ENCODE measurements at places on chromosomes 6 and 20.

- no peak for DNase-seq
Measured at GRCh38 chr6:151082079-151082478, 157.7 kb upstream of the AKAP12 start.

DNA sequence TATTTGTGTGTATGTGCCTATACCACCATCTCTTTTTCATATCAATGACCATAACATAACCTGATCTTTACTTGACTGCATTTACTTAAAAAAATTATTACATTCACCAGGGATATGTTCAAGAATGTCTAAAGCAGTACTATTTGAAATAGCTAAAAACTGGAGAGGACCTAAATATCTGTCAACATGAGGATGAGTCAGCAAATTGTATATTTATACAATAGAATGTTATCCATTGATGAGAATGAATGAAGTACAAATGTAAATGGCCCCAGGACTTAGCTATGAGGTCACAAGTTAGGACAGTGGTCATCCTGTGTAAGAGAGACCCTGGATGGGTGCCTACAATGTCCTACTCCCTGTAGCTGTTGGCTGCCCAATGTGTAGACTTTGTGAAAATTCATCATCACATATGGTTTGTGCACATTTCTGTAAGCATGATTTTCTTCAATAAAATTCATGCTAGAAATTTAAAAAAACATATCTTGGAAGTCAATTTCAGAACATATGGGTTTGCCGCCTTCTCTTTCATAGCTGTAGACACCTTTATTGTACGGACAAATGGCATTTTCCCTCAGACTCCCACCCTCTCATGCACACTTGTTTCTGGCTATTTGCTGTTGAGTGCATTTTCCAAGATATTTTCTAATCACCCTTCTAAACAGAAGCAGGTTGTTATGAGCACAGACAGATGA is 202.4 kb downstream of the CDH26 start:
- DNase-seq = no peak

GRCh38 chr6:15842727-15843117 is 179.9 kb upstream of the DTNBP1 start:
- DNase-seq = no peak

DNA sequence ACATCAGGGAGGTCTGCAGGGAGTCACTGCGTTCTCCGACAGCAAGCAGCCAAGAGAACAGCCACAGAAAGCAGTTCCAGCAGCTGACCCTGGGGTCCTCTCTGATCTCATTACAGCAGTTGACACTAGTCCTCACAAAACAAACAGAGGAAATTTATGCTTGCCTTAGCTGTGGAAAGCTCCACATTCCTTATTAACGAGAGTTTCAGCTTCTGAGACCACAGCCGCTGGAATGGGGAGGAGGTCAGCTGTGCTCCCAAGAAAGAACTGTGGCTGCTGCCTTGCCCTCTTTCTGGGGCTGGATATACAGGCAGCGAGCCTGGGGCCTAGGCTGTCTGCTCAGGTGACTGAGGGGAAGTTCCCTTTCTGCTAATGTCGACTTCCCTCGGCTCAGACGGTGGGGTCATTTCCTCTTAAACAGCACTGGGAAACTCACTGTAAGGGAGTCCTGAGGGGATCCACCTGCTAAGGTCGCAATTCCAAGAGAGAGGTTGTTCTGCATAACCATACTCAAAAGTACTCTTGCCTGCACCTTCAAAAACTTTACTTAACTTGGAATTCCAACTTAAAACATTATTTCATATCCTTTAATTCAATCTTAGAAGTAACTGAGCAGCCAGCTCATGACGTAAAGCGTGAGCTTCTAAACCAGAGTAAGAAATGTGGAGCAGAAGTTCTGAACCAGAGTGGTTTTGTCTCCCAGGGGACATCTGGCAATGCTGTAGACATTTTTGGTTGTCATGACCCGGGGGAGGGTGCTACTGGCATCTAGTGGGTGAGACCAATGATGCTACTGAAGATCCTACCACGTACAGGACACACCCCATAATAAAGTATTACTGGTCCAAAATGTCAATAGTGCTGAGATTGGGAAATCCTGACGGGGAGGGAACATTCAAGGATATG is 80.3 kb downstream of the BACH2 start:
- DNase-seq = no peak

DNA sequence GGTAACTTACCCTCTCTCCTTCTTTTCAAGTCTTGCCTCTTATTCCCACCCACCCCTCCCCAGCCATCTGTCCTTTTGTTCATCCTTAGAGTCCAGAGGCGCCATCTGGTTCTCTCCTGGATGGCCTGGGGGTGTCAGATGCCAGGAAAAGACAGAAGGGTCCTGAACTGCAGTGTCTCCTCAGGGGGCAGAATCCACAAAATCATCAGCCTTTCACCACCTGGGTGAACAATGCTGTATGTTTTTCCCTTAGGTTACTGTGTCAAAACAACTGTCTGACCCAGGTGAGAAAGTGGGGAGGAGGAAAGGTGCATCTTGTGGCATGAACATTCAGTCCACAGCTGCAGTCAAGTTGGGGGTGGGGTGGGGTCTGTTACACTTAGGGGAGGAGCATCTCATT is 47.9 kb upstream of the FYN start:
- DNase-seq = no peak

GRCh38 chr6:93785694-93786030 is 366.3 kb upstream of the EPHA7 start:
- DNase-seq = no peak

- no peak for DNase-seq
Measured at GRCh38 chr6:91155129-91155785, 568.4 kb upstream of the MAP3K7 start.

DNA sequence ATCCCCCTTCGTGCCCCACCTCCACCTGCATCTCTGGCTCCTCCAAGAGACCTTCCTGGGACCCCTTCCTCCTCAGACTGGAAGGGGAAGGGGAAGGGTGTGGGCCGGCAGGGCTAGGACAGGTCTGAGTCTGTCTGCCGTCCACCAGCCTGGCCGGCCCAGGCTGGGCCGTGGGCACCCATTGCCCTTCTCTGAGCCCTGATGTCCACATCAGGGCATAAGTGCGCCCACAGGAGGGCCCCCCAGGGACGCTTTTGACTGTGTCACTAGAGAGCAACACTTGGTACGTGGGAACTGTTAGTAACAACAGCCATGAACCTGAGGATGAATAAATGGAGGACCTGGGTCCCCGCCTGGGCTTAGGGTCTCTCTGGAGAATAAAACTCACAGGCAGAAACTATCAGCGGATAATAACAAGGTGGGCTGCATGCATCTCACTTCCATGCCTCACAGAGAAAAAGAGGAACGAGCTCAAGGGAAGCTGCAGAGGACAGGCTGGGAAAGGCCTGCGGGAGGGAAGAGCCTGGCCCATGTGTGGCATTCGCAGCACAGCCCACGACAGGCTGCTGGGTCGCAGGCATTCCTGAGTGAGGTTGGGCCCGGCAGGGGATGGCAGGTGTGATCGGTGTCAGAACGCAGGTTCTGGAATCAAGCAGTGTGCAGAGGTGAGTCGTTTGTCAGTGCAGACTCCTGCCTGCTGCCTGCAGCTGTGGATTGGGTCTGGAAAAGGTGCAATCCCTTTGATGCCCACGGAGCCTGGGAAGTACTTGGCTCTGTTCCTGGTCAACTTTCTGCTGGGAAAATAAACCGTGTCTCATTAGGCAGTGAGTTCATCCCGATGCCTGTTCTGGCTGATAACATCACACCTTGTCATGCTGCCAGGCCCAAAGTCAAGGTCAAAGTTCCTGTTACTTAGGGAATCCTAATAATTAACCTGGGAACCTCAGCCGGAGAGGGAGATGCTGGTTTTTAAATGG is 60.9 kb downstream of the BCAS4 start:
- no peak for DNase-seq

DNA sequence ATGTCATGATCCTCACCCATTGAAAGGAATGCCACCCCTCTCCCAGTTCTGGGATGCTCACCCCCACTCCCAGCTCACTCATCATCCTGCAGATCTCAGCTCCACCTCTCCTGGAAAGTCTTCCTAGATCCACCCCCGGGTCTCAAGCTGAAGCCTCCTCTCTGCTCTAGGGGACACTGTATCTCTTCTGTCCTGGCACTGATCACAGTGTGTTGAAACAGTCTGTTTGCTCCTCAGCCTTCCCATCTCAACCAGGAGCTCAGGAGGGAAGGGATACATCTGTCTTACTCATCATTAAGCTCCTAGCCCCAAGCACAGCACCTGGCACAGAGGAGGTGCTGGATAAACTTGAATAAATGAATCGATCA is 80.1 kb downstream of the MRPL14 start:
- no peak for DNase-seq

- DNase-seq = no peak
Measured at GRCh38 chr6:107398001-107398400, 61.4 kb downstream of the PDSS2 start.

DNA sequence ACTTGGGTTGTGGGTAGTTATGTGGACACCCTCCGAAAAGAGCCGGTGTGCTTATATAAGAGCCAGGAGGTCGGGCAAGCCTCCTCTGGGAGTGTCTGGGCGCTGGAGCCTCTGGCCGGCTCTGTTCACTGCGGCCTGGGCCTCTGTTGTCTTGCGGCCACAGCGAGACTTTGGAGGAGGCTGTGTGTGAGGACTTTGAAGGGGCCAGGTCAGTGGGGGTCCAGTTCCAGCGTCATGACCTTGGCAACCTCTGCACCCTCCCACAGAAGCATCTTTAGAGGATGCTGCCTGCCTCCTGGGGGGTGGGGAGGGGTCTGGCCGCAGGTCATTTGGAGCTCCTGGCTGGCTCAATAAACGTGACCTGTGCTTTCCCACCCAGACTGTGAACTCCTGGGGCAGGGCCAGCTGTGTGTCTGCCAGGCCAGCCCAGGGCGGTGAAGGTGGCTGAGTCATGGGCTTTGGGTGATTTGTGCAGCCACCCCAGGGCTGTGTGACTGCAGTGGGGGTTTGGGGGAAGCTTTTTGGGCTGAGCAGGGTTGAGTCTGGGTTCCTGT is 1.2 kb downstream of the TCEA2 start:
- DNase-seq = no peak

GRCh38 chr6:14017626-14018475 is 93.1 kb downstream of the RNF182 start:
- DNase-seq = no peak

GRCh38 chr20:63119963-63120807 is 95.7 kb downstream of the YTHDF1 start:
- DNase-seq = no peak

GRCh38 chr6:104541411-104541810 is 318.3 kb downstream of the HACE1 start:
- peak; percentile 6 for DNase-seq

GRCh38 chr20:62516338-62516737 is 40.5 kb upstream of the GATA5 start:
- no peak for DNase-seq

DNA sequence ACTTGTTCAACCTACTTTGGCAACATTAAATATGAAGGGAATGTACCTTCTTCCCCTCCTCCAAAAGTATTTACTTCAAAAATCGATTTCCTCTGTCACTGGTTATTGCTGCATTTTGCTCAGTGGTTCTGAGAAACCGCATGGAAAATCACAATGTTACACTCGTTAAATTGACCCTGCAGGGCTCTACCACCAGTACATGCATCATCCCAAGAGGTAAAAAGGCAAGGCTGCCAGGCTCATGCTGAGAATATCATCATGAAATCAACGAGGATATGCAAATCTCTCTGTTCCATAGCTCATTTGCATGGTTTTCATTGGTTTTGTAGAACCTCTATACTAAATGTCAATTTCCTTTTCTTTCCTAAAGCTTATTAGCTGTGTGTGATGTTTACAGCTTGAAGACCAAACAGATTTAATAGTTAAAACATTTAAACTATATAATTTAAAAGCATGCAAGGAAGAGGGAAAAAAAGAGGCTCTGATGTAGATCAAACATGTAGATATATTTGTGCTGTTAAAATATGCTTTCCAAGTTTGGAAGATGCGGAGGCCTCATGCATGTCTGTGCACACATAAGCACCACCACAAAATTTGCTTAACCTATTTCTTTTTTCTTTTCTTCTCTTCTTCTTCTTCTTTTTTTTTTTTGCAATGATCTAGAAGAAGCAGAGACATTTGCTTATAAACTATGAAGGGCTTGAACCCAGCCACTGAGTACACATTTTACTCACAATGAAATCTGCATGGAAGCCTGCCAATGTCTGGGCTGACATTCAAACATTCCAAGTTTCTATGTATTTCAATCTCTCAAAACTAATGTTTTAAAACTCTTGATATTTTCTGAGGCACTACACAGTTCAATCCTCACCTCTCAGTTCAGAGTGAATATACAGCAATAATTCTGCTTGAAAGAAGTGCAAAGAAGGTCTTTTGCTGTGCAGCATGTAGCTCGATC is 194.0 kb downstream of the GMPR start:
- no peak for DNase-seq

- no peak for DNase-seq
Measured at GRCh38 chr6:108562503-108562993, 1.8 kb downstream of the FOXO3 start.

GRCh38 chr20:5002077-5002413 is 735 bp upstream of the SLC23A2 start:
- DNase-seq = no peak

DNA sequence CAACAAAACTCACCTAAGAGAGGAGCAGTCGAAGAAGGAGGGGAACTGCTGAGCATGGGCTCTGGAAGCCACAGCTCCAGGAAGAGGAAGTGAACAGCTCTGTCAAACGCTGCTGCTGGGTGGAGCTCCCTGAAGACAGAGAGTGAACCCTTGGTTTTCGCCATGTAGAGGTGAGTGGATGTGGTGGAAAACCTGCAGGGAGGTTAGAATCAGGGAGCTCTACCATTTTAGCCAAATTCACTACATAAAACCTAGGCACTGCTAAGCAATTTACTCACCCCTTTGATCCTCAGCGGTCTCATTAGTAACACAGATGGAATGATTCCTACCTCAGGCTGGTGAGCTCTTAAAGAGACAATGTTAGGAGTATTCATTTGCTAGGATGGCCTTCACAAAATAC is 19.4 kb upstream of the TFAP2A start:
- DNase-seq = peak; percentile 38

DNA sequence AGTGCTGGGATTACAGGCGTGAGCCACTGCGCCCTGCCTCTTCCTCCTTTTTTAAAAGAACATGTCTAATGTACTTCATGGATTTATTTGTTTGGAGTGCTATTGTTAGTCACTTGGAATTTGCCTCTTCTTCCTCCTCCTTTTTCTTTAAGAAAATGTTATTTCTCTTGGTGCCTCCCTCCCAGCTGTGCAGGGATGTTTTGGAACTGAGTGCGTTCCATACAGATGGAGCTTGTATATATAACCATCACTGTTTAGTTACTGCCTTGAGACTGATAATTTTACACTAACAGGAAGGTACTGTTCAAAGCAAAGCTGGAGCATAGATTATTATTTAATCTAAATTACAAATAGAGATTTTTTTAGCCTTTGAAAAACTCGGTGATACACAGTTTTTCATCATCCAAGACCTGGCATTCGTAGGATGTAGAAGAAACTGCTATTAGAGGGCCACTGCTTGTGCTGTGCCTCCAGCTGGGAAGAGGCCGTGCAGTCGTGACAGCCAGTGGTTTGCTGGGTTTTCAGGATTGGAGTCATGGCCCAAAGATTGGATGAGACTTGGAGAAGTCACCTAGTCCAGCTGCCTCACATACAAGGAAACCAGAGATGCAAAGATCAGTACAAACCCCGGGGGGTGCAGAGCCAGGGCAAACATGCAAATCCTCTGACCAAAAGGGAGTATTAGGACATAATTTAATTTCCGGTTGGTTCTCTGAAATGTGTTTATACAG is 123.1 kb downstream of the PLEKHG1 start:
- no peak for DNase-seq

GRCh38 chr6:21931641-21932335 is 338.2 kb downstream of the SOX4 start:
- DNase-seq = no peak

GRCh38 chr20:32411955-32412706 is 54.0 kb downstream of the ASXL1 start:
- no peak for DNase-seq

GRCh38 chr6:24497254-24497970 is 2.6 kb downstream of the ALDH5A1 start:
- DNase-seq = no peak
